ENCODE measurements at places on chromosomes 12 and 14.

DNA sequence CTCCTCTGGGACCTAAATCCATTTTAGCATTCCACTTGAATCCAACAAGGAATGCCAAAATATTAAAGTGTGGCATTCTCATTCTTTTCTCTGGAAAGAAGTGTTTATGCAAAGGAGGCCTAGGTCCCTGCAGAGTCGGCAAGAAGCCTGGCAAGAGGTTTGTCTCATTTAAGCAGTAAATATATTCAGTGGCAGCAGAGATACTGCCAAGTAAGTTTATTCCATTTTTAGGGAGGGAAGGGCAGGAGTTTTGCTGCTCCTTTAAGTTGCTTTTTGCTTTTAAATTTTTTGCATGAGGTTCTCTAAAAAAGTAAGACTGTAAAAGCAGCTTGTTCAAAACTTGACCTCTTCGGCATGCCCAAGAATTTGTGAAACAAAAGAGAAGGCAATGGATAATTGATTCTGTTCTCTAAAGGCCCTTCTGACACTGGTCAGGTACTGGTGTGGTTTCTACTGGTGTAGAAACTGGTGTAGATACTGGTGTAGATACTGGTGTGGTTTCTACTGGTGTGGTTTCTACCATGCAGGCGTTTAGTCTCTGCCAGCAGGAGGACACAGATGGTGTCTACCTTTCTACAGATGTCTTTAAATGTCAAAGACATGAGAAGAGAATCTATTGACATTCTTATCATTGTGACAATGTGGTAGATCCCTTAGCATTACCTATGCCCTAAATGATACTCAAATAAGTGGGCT, 107.3 kb downstream of the SAMD4A start:
- DNase-seq = no peak

DNA sequence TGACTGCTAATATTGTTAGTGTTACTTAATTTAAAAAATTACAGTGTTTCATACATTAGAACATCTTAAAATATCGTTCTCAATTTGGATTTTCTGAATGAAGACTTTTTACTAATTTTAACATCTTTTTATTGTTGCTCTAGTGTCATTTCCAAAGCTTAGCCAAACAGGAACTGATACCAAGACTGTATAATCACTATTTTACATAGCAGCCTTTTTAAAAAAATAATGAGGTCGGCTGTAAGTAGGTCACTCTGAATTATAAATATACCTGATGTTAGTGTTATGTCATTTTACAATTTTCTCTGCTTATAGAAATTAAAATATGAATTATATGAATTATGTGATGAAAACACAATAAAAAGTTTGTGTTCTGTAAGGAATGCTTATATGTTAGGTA, 321.5 kb downstream of the TMEM117 start:
- DNase-seq = no peak

- DNase-seq = no peak
Observed at GRCh38 chr14:54713379-54713778, 146.5 kb downstream of the SAMD4A start.

- DNase-seq = no peak
Observed at GRCh38 chr12:121893961-121894460, 5.4 kb downstream of the PSMD9 start.

DNA sequence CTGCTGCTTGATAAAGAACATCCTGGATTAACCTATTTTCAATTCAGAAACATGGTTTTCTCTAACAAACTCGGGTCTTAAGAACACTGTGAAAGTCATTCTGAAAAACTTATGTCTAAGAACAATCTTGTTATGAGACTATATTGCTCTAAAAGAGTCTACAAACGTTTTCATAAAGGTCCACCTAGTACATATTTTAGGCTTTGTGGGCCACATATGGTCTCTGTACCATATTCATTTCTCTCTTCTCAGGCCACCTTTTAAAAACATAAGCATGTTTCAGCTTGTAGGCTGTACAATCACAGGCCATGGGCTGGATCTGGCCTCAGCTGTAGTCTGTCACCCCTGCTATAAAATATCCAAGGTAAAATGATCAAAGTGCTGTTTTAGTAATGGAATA, 39.9 kb downstream of the PPP4R3A start:
- DNase-seq = no peak

DNA sequence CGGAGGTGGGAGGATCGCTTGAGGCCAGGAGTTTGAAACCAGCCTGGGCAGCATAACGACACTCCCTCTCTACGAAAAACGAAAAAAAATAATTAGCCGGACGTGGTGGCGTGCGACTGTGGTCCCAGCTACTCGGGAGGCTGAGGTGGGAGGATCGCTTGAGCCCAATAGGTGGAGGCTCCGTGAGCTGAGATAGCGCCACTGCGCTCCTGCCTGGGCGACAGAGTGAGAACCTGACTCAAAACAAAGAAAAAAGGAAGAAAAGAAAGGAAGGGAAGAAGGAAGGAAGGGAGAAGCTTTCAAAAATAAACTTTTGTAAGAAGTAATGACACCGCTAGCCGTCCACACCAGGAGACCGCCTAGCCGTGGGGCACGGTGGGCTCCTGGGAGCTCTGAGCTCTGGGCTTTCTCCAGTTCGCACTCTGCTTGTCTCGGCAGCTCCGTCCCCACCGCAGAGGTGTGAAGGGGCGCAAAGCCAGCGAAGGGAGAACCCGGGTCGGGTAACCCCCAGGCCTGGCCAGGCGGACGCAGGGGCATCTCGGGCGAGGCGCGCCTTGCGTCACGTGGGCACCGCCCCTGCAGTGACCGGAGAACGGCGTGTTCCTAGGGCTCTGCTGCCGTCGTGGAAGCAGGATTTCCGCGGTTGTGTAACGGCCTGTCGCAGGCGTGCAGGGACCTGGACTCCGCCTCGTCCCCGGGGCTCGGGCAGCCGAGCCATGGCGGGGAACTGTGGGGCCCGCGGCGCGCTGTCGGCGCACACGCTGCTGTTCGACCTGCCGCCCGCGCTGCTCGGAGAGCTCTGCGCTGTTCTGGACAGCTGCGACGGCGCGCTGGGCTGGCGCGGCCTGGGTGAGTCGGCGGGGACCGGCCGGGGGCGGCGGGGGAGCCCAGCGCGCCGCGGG, at the start of gene IRAK3:
Gene IRAK3, plus strand, starts transcription at position 631 of the 902 bp plus-strand sequence. Its CDS starts 86 bp downstream, at position 717.
- no peak for DNase-seq

GRCh38 chr12:120077260-120077659, 39.3 kb downstream of the RAB35 start:
- DNase-seq = no peak

DNA sequence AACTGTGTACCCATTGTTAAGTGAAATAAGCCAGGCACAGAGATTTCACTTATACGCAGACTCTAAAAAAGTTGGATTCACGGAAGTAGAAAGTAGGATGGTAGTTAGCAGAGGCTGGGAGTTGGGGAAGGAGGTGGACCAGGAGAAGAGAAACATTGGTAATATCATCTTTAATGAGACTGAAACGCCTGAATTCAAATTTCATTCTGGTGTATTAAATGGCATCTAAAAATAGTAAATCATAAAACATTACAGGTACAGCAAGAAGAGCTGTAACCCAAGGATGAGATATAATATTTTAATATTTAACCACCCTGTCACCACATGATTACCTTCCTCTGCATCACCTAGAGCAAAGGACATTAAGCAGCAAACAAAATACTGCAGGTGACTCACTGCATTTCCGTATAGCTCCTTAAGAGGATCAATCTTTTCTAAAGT, 99.4 kb downstream of the EPS8 start:
- DNase-seq = no peak

GRCh38 chr12:97573901-97574300, 111.3 kb downstream of the RMST start:
- DNase-seq = no peak

DNA sequence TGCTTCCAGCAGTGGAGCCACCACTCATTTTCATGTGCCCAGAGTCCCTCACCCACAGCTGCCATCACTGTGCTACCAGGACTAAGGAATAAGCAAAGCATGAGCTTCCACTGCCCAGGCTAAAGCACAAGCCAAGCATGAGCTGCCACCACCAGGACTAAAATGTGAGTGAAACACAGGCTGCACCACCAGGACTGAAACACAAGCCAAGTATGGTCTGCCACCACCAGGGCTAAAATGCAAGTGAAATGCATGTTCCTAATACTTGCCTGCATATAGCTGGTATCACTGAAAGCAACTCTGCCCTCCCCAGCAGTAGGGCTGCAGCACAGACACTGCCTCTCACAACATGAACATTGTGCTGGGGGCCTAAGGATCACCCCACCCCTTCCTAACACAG, 30.0 kb downstream of the CEP83 start:
- no peak for DNase-seq

DNA sequence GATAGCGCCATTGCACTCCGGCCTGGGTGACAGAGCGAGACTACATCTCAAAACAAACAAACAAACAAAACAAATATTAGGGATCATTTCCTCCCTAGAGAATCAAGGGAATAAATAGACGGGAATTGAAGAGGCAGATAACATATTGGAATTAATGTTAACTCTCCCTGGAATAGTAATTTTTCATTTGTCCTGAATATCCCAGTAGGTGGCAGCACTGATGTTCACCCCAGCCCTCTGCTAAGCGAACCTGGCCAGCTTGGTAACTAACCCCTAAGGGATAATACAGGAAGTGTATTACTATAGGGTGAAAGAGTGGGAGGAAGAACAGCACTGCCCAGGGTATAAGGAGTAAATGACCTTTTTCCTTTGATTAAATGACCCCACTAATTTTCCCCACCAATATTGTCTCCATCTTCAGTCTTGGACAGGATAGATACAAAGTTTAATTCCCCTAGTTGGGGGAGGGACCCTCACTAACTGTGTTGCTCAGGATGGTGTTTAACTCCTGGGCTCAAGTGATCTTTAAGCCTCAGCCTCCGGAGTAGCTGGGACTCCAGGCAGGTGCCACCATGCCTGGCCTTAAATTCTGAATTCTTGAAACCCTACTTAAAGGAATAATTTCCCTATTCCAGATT, 40.5 kb downstream of the SLC2A14 start:
- DNase-seq = no peak

DNA sequence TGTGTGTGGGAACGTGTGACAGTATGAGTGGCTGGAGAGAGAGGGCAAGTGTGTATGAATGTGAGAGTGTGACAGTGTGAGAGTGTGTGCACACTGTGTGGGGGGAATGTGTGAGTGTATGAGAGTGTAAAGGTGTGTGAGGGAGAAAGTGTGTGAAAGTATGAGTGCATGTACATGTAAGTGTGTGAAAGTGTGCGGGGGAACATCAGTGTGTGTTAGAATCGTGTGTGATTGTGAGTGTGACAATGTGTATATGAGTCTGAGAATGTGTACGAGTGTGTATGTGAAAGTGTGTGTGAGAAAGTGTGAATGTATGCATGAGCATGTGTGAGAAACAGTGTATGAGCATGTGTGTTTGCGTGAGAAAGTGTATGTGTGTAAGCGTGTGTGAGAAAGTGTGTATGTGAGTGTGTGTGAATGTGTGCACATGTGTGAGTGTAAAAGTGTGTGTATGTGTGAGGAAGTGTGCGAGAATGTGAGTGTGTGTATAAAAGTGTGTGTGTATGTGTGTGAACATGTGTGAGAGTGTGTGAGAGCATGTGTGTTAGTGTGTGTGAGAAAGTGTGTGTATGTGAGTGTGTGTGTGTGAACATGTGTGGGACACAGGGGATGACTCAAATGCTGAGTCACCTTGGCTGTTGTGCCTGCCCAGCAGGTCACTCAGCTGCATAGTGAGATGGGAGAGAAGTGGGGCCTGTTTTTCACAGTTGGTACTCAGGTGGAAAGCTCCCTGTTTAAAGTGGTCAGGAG, 220.5 kb upstream of the TBX3 start:
- no peak for DNase-seq

GRCh38 chr12:90987101-90987500, 17.7 kb downstream of the EPYC start:
- no peak for DNase-seq

DNA sequence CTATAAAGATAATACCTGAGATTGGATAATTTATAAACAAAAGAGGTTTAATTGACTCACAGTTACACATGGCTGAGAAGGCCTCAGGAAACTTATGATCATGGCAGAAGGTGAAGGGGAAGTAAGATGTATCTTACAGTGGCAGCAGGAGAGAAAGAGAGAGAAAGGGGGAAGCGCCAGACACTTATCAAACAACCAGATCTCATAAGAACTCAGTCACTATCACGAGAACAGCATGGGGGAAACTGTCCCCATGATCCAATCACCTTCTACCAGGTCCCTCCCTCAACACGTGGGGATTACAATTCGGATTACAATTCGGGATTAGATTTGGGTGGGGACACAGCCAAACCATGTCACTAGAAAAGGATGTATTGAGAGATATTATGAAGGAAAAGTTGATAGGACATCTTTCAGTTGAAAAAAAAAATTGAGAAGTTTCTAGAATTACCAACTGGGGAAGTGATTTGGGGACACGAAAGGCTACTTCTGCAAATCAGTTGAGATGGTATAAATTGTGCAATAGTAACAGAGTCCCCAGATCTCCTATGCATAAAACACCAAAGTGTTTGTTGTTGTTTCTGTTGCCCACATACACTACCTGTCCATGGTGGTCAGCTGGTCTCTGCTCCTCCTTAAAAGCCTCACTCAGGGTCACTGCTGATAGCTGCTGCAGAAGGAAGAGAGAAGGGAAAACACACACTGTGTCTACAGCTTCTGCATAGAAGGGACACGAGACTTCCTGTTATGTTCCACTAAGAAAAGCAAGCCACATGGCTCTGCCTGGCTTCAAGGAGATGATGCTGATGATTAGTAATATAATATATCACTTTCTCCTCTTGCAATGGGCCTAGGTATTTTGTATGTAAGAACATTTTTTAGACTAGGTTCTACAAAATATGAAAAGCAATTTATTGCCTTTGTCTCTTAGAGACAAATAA, 465.5 kb downstream of the PDZRN4 start:
- DNase-seq = no peak

GRCh38 chr12:124939079-124939420, 24.6 kb upstream of the UBC start:
- DNase-seq = no peak

DNA sequence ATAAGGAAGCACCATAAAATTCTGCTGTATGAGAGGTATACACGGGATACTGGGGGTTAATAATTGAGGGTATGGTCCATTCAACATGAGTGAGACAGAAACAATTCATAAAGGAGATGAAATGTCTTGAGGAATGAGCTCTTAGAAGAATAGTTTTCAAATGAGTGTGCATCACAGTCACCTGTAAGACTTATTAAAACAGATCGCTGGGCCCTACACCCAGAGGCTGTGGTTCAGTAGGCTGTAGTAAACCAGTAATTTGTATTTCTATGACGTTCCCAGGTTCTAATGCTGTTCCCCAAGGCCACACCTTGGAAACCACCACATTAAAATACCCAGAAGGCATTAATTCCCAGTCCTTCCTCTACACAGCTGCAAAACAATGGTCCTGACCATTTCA, 49.6 kb downstream of the CAND1 start:
- DNase-seq = no peak

GRCh38 chr14:59308086-59308485, 119.6 kb downstream of the DAAM1 start:
- DNase-seq = no peak

GRCh38 chr12:104360983-104361707, 57.6 kb downstream of the EID3 start:
- DNase-seq = no peak

GRCh38 chr14:77278461-77279230, 7.6 kb upstream of the NGB start:
- DNase-seq = no peak

GRCh38 chr12:15631007-15631715, 158.0 kb downstream of the EPS8 start:
- no peak for DNase-seq

GRCh38 chr12:132465269-132466190, 24.4 kb upstream of the FBRSL1 start:
- no peak for DNase-seq

GRCh38 chr12:112107306-112108201, 1.0 kb downstream of the NAA25 start:
- no peak for DNase-seq

GRCh38 chr12:116691205-116691604, 46.7 kb downstream of the SPRING1 start:
- no peak for DNase-seq

Measured in cortex of kidney (tissue), 1 donor.